ENCODE measurements at places on chromosomes 16 and 17.

DNA sequence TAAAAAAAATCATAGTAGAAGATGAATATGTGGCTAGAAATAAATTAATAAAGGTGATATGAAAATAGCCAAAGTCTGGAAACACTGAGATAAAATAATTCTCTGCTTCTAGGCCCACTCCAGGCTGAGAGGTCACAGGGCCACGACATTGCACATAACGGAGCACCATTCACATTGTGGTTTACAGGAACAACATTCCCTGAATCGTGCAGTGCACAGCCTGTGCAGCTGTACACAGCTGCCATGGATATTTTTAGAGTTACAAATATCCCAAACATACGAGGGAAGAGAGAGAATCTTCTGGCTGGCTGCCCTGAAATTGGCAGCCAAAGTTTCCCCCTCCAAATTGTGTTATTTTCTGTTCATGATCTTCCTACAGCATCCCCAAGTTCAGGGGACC lies 68.8 kb downstream of the GSG1L start:
- DNase-seq = no peak

- DNase-seq = no peak
These were observed 49.6 kb downstream of the RTN4RL1 start for GRCh38 chr17:1975573-1975972.

- DNase-seq = no peak
These were observed 57.8 kb downstream of the ENGASE start for GRCh38 chr17:79132271-79133064.

DNA sequence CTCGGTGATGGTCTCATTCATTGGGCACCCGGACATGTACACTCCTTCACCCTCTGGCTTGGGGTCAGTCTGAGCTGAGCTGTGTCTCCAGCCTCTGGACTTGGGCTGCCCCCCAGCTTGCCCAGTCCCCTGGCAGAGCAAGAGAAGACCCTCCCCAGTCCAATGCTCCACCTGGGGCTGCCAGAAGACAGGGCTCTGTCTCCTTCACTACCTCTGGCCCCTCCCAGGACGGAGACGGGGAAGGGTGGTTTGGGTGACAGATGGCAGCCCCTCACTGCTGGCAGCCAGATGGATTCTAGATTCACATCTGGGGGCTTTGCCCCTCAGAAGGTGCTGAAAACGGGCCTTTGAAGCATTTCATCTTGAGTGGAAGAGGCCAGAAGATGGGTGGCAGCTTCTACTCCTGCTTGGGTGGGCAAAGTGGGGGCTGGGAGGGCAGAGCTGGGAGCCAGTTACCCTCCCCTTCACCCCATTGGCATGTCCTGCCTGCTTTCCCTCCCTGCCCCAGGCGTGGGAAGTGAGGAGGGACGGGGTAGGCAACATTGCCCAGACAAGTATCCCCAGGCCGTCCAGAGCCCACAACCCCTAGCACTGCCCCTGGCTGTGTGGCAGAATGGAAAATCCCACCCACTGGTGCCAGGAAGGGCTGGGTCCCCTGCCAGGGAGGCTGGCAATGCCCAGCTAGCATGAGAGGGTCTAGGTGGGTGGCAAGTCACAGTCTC lies 13.9 kb downstream of the NGFR start:
- DNase-seq = no peak

DNA sequence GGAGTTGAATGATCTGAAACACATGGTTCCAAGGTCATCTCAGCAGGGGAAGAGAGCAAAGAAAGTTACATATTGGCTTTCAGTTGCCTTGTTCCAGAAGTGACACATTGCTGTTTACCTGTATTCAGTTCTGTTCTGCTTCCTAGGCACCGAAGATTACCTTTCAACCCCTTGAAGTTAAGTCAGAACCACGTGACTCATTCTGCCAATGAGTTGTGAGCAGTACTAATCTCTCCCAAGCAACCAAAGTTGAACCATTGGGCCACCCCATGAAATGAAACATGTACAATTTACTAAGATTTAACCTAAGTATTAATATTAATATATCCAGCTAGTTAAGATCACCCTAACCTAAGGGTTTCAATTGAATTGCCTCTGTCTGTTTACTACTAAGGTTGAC lies 439.2 kb upstream of the MAF start:
- DNase-seq = no peak

DNA sequence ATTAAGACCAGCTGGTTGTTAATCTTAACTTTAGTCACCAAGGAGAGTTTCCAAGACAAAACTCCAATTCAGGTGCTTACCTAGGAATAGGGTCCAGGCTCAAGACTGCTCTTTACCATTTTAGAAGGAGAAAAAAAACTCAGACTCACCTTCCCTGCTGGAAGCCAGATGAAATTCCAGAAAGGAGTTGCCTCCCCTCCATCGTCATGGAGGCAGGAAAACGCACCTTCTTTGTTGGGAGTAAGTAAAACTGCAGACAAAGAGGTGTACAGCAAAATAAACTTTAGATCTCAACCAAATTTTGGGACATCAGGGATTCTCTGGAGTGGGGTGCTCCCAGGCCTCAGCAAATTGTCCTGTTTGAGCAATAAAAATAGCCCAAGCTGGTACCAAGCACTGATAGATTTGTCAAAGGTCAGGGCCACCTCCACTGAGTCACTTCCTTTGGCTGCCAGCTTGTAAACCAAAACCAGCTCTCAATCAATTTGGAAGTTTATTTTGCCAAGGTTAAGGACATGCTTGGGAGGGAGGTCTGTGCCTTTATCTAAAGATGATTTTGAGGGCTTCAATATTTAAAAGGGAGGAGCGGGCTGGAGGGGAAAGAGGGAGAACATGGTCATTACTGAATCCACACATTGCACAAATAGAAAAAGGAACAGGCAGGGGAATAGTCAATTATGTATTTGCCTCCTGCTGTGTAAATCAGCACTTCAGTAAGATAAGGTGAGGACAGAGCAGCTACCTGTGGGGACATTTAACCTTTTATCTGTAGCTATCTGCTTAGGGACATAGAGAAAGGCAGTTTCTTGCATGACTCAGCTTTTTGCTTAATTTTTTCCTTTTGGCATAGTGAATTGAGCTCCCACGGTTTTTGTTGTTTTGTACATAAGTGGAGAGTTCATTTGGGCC lies 1.5 kb upstream of the ALDH3A2 start:
- DNase-seq = no peak

DNA sequence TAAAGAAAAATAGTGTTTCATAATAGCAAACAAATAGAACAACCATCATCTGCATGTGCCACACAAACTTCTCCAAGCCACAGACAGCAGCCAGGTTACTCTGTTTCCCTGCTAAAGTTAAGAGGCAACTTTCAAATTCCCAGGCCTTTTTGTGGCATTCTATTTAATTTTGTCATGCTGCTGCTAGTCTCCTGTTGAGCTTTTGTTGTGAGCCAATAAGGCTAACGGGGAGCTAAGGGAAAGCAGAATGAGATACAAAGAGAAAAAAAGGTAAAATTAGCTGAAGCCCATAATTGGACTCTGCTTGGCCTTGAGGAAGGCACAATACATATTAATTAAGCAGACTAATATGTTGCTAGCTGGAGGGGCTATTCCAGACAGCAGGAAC lies 74.7 kb upstream of the GNAO1 start:
- no peak for DNase-seq

DNA sequence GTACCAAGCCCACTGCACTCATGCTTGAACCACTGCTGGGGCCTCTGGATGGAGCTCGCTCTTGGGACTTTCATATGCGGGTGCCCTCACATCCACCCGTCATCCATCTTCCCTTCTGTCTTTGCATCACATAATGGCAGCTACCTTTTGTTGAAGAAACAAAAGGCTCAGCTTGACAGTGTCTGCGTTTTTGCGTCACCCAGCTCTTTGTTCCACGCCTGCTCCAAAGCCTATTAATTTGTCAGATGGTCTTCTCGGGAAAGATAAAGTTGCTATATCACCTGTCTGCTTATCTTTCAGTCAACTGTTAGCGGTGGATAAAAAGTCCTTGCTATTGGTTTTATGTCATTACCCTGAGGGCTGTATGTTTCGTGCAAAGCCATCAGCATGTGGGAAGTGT lies 18.1 kb upstream of the BCO1 start:
- DNase-seq = no peak

GRCh38 chr17:4161192-4161966 lies 18.4 kb downstream of the CYB5D2 start:
- no peak for DNase-seq

DNA sequence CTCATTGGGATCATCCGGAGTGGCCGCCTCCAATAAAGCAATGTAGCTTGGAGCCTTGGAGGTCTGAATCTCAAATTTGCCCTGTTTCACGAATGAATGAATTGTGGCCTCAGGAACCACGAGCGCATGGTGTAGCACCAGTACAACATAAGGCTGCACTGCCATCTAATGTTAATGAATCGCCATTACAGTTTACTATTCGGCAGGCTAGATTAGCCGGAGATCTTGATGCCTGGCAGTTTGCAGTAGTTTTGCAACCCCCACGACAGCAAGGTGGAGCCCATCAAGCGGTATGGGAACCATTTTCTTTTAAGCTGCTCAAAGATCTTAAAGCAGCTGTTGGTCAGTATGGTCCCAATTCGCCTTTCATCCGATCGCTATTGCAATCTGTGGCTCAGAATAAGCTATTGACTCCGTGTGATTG lies 18.8 kb downstream of the ALOX15B start:
- no peak for DNase-seq

- no peak for DNase-seq
These were observed 3.2 kb downstream of the SPG7 start for GRCh38 chr16:89511374-89511773.

GRCh38 chr17:1487939-1488825 lies 4.3 kb downstream of the MYO1C start:
- DNase-seq = peak; percentile 29

DNA sequence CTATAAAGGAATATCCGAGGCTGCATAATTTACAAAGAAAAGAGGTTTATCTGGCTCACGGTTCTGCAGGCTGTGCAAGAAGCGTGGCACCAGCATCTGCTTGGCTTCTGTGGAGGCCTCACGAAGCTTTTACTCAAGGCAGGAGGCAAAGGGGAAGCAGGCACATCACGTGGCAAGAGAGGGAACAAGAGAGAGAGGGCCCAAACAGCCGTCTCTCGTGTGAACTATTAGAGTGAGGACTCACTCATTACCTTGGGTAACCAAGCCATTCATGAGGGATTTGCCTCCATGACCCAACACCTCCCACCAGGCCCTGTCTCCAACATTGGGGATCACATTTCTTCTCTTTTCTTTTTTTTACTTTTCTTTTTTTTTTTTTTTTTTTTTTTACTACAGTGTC lies 7.5 kb upstream of the ALKBH5 start:
- DNase-seq = no peak

DNA sequence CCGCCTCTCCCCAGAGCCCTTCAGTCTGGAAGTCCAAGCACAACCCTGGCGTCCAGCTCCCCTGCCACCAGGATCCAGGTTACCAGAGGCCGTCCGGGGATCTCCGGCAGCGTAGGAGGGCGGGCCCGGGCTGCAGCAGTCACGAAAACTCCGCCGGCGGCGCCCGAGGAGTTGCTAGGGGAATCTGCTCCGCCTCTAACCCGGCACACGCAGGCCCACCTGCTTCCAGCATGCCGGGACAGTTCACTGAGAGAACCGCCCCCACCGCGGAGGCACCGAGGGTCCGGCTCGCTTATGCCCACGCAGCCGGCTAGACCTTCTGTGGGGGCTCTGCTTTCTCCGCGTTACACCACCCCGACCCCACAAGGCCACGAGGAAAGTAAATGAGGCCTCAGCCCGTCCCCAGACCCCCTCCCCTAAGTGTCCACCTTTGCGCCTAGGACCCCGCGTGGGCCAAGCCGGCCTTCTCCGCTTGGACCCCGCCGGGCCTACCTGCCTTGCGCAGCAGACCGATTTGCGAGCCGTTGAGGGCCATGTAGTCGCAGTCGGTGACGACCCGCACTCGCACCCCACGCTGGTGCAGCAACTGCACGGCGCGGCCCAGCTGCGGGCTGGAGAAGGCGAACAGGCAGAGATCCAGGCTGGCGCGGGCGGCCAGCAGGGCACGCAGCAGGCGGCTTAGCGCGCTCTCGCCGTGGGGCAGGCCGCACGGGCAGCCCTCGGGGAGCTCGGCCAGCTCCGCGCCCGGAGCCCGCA lies 587 bp downstream of the PLD6 start:
- no peak for DNase-seq

- no peak for DNase-seq
These were observed 46.7 kb downstream of the ANKRD11 start for GRCh38 chr16:89443727-89444084.

- no peak for DNase-seq
These were observed 3.1 kb upstream of the CDRT4 start for GRCh38 chr17:15470536-15470935.

DNA sequence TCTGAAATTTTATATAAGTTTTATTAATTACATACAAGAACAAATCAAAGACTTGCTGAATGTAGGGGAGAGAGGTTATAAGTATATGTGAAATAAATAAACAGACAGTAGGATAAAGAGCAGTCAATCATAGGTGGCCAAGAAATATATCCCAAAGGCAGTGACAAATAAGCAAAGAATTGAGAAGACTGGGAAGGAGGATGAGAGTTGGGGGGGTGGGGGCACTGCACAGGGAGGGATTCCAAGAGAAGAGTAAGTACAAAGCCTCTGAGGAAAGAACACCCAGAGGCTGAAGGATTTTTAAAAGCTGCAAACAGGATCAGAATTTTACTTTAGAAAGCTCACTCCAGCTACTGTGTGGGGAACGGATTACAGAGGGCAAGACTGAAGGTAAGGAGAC lies 2.8 kb downstream of the PELP1 start:
- DNase-seq = no peak

- DNase-seq = no peak
These were observed 429 bp downstream of the KIF1C start for GRCh38 chr17:4998027-4998731.

GRCh38 chr16:53901408-53901807 lies 197.5 kb downstream of the FTO start:
- no peak for DNase-seq

DNA sequence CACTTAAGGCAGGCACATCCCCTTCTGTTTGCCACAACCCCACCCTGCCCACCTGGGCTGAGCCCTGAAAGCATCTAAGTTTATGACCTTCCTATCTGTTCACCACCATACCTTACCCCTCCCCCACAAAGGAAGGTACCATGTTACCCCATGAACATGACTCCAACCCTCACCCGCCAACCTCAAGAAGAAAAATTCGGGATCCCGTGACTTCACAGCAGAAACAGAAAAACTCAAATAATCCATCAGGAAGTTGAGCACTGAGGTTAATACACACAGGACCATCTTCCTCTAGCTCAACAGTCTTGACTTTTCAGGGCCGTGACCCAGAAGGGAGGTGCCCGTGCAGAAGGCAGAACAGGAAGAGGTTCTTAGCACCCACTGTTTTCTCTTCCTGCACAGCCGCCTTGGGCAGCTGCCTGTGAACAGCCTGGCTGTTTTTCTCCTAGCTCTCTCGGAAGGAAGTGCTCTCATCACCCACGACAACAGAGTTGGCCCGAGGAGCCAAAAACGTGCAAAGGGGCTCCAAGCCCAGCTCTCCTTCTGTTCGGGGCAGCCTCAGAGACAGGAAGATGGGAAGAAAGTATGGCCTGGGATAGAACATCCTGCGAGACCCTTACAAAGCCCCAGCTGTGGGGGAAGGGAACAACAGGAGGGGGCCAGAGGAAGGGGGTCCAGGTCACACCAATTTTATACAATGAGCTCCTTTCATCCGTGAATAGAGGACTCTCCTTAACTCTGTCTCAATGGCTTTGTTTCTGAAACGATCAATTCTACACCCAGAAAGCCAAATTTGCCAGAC lies 101.1 kb downstream of the XYLT1 start:
- no peak for DNase-seq

Data from cortex of kidney (tissue), 1 donor.